Nephron progenitor cell (in vitro differentiated cells): ENCODE measurements at places on chromosomes 4 and X.

GRCh38 chr4:158450741-158451140 is 70.9 kb upstream of the RXFP1 start:
- DNase-seq, result no peak

GRCh38 chr4:16192057-16192456 is 34.2 kb downstream of the TAPT1 start:
- DNase-seq, result no peak

GRCh38 chrX:22800360-22800759 is 199.4 kb upstream of the DDX53 start:
- no peak for DNase-seq

DNA sequence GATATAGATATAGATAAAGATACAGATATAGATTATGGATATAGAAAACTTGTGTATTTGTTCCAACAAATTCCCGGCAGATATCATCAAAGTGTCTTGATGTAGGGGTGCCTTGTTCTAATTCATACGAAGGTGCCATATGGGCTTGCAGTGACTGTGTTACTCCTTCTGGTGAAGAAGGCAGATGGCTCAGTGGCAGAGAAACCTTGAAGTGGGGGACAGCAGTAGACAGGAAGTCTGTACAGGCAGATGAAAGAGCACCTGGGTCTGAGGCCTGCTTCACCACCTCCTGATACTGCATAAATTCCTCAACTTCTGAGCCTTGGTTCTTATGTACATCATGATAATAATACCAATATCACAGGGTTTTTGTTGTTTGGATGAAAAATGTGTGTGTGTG is 179.5 kb upstream of the GATB start:
- DNase-seq, result no peak
